GM12878 (cell line): ENCODE measurements at places on chromosomes 5 and 9.

DNA sequence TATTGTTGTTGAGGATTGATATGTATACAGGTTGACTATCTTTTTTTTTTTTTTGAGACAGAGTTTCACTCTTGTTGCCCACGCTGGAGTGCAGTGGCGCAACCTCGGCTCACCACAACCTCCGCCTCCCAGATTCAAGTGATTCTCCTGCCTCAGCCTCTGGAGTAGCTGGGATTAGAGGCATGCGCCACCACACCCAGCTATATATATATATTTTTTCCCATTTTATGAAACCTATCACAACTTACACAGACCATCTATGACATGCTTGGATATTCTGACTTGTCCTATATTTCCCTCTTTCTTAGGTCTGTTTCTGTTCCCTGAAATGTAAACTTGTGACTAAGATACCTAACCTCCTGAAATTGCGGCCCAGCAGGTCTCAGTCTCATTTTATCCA lies 5.0 kb downstream of the CD14 start:
- no peak for DNase-seq

DNA sequence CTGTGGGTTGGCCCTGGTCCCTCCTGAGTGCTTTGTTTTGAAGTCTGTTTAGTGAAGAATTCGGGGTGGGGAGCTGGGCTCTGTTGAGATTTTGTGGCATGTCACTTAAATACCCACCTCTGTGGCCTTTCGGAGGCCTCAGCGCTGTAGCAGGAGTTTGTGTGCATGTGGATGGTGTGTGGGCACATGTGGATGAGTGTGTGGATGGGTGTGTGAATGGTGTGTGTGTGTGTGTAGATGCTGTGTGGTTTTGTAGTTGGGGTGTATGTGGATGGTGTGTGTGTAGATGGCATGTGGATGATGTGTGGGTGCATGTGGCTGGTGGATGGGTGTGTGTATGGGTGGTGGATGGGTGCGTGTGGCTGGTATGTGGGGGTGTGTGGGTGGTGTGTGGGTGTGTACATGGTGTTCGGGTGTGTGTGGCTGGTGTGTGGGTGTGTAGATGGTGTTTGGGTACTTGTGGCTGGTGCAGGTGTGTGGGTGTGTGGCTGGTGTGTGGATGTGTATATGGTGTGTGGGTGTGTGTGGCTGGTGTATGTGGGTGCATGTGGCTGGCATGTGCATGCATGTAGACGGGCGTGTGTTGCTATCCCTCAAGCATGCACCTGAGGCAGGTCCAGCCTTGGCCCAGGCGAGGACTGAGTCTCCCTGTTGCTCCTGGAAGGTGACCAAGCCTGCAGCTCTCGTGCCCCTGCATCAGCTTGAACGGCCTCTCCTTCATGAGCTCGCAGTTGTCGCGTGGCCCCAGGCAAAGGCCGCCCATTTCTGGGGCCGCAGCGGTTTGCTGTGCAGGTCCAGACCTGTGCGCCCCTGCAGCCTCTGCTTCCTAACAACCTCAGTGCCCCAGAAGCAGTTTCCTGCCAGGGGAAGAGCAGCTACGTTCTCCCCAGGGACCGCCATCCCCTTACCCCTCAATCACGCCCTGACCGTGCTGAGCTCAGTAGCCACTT lies 54.0 kb upstream of the FCN2 start:
- no peak for DNase-seq

GRCh38 chr5:21776466-21776865 lies 1076.7 kb downstream of the CDH12 start:
- no peak for DNase-seq

GRCh38 chr5:145697251-145697990 lies 137.7 kb downstream of the PRELID2 start:
- no peak for DNase-seq

DNA sequence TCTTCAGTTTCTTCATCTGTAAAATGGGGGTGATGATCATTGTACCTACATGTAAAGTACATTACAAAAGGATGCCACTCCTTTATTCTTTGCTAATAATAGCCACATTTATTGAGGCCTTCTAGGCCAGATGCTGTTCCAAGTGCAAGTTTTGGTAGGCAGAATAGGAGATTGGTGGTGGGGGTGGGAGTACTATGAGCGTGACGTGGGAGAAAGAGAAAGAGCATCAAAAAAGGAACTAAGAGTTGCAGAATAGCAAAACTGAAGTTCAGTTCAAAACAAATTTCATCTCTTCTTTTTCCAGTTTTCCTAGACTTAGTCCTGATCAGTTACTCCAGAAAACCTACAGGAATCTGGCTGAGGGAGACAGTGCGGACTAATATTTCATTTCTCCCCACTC lies 174.1 kb downstream of the SNX18 start:
- no peak for DNase-seq

GRCh38 chr5:93649234-93649900 lies 66.3 kb downstream of the NR2F1 start:
- DNase-seq: no peak

GRCh38 chr5:145937432-145938250 lies 1.3 kb downstream of the SH3RF2 start:
- no peak for DNase-seq

DNA sequence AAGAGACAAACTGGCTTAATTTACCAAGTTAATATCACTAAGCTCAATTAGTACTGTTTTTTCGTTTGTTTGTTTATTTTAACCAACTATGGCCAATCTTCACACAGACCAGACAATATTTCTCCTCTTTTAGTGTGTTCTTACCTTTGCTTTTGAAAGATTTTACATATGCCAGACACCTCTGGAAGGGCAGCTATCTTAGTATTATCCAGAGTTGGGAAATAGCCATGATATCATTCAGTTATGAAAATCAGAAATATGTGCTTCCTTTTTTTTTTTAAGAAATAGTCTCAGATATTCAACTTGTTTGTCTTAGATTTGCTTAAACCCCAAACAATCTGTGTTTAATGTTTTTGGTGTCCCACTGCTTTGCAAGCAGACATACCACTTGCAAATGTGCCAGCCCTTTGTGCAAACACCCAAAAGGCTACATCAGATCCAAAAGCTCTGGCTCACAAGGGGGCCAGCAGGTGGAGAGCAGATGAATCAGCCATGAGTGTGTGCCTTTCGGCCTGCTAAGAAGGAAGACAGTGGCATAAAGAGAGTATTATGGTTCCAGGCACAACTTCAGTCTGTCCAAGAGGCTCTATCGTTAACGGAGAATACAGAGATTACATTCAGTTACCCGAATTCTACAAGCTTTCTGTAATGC lies 147.6 kb downstream of the EFNA5 start:
- DNase-seq: no peak

DNA sequence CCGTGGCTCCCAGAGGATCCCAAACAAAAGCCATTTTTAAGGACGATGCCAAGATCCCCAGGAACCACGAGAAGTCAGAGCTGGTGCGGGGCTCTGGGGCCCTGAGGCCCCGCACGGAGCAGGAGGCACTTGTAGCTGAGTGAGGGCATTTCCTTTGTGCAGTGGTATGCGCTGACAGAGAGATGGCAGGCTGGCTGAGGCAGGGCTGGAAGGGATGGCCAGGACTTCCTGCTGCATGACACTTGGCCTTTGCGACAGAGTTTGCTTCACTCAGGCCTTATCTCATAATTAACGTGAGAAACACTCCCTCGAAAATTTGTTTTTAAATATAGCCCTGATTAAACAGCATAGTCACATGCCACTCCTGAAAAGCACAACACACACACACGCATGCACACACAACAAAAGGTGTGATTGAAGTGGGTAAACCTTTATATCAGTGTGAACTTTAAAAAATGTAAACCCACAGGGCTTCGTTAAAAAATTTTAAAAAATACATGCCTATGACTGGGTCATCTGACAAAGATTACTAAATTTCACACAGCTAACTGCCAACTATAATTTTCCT lies 536.6 kb downstream of the PDE4D start:
- no peak for DNase-seq

GRCh38 chr9:76180541-76180940 lies 213.7 kb downstream of the RFK start:
- no peak for DNase-seq

GRCh38 chr5:360257-361027 lies 38.9 kb downstream of the AHRR start:
- DNase-seq: no peak

DNA sequence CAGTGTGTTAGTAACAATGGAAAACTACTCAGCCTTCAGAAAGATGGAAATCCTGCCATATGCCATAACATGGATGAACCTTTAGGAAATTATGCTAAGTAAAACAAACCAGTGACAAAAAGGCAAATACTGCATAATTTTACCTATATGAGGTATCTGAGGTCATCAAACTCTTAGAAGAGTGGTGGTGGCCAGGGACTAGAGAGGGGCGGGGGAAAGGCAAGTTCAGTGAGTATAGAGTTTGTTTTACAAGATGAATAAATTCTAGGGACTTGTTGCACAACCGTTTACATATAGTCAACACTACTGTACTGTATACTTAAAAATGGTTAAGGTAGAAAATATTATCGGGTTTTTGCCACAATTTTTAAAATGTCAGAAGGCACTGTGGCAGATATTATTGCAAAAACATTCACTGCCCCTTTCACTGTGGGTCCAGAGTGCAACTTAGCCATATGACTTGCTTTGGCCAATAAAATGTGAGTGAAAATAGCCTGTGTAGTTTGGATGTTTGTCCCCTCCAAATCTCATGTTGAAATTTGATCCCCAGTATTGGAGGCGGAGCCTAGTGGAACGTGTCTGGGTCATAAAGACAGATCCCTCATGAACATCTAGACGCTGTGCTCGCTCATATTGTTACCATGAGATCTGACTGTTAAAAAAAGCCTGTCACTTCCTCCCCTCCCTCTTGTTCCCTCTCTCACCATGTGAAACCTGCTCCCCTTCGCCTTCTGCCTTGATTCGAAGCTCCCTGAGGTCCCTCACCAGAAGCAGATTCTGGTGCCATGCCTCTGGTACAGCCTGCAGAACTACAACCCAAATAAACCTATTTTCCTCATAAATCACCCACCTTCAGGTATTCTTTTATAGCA lies 9.5 kb downstream of the ZNF367 start:
- no peak for DNase-seq

GRCh38 chr5:36369219-36369690 lies 67.6 kb upstream of the RANBP3L start:
- DNase-seq: no peak

GRCh38 chr5:138472353-138472752 lies 7.1 kb downstream of the EGR1 start:
- DNase-seq: no peak
